SK-N-SH (cell line): ENCODE measurements at places on chromosomes 13 and 19. TPM values are rescaled to one million over a fixed set of nuclear protein-coding genes. Genes with fewer than 3 reads are reported as not detected.

The MEGF8 gene
- 12.0 and 19.1 TPM in 2 replicates for polyA plus RNA-seq

- no peak for DNase-seq
Measured at GRCh38 chr19:35159606-35160005, 5.1 kb downstream of the FXYD5 start.

GRCh38 chr19:37007587-37008220, 70.5 kb upstream of the ZNF420 start:
- peak; percentile 28 for DNase-seq

- no peak for DNase-seq
Measured at GRCh38 chr19:36686365-36687213, 823 bp upstream of the ZNF567 start.

DNA sequence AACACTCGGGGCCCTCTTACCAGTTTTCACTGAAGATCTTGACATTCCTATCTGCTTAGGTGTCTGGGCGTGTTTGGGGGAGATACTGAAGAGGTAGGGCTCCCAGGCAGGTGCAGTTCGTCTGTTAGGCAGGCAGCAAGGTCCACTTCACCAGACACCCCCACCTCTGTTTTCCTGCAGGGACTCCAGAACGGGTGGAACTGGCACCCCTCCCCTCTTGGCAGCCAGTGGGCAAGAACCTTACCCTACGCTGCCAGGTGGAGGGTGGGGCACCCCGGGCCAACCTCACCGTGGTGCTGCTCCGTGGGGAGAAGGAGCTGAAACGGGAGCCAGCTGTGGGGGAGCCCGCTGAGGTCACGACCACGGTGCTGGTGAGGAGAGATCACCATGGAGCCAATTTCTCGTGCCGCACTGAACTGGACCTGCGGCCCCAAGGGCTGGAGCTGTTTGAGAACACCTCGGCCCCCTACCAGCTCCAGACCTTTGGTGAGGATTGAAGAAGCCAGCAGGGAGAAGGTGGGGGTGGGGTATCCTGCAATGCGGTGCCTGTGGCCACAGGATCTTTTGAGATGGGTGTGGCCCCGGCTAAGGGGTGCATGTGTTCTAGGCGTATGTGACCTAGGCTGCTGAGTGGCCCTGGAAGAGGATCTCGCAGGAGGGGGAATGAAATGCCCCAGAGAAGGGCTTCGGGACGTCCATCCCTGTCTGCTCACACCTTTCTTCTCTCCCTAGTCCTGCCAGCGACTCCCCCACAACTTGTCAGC, 3.3 kb upstream of the ICAM4 start:
- no peak for DNase-seq

GRCh38 chr13:73602295-73602694, 531.9 kb downstream of the KLF12 start:
- no peak for DNase-seq

DNA sequence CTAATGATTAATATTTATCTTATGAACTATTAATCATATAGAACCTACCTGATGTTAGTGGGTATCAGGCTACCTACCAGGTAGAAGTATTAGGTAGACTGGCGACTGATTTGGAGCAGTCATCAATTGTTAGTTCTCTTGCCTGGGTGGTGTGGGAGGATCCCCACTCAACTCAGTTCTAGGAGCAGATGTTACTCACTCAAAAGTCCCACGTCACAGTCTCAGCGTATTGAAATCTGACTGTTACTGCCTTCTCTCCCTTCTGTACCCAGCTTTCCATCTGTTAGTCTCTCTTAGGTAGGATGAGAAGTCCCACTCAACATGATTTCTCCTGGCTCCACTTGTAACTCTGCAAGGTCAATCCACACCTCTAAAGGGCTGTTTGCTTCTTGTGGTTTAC, 102.7 kb downstream of the OLFM4 start:
- no peak for DNase-seq
